ENCODE measurements at places on chromosomes 4 and X.
A peak's percentile ranks its signal among the peaks of the same experiment; 100 is the strongest.

- DNase-seq, result no peak
These were observed 131.4 kb upstream of the ATP6AP2 start for GRCh38 chrX:40449396-40449795.

GRCh38 chrX:68254738-68255645 lies 178.3 kb downstream of the OPHN1 start:
- DNase-seq, result no peak

DNA sequence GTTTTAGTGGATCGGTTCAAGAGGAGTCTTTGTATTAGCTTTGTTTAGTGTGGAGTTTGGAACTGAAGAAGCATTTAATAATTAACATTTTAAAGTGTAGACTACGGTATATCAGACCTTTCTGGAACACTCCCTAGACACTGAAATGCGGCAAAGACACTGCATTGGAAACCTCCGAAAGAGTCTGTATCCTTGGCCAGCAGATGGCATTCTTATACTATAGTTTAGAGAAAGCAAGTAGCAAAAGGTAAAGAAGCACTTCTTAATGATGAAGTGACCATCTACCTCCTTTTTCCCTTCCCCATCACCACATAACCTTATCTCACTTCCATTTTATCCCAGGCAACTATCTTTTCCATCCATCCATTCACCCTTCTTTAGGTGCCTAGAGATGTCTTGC lies 7.6 kb downstream of the FABP2 start:
- no peak for DNase-seq

DNA sequence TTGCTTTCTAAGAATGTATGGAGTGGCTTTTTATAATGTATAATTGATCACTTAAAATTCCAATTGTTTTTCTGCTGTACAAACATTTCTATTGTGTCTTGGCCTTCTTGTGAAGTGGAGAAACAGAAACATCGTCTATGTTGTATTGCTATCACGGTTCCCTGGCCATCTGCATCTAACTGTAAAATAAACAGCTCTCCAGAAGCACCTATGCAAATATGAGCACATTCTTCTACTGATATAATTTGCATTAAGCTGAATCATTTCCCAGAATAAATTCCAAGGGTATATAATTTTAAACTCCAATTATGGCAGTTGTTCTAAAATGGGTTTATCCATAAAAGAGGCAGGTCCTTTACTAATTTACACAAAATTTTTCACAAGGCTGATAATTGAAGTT lies 261.6 kb upstream of the STS start:
- DNase-seq, result no peak

DNA sequence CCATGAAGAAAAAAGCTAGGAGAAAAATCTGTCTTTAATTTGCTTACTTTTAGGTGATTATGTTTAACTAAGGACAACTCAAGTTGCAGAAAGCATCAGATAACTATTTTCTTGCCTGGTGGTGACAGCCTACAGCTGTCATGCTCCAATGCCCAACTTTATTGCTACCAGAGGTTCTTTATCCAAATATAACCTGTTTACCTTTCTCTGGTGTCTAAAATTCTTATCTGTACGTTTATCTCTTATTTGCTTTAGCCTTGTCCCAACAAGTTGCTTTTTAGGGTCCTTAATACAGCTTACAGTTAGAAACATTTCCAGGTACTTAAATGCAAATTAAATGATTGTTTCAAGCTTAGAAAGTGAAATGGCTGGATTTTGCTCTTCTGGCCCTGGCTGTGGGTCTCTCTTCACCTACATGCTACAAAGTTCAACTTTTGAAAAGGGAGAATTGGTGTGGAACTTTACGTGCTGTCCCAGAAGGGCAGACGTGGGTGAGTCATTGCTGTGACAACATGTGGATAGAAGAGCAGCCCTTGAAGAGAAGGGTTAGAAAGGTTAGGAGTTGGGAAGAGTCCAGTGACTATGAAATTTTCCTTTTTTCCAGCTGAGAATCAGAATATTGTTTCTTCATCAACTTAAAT lies 60.7 kb downstream of the HPGD start:
- DNase-seq, result no peak

- DNase-seq, result peak; percentile 56
These were observed 5.1 kb upstream of the GABRQ start for GRCh38 chrX:152632445-152633097.

DNA sequence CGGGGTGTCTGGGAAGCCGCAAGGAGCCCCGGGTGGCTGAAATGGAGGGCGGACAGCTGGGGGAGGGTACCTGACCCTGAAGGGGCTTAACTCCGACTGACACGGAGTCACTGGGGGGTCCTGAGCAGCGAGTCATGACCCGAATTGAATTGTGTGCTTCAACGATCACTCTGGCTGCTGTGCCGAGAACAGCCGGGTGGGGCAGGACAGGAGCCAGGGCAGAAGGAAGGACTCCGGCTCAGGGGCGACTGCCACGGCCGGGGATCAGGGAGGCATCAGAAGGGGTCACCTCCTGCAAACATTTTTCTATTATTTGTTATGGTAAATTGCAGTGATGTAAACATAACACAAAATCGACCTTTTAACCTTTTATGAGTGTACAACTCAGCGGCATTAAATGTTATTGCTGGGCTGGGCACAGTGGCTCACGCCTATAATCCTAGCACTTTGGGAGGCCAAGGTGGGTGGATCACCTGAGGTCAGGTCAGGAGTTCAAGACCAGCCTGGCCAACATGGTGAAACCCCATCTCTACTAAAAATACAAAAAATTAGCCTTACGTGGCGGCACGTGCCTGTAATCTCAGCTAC lies 21.6 kb downstream of the ZFYVE28 start:
- DNase-seq, result no peak

DNA sequence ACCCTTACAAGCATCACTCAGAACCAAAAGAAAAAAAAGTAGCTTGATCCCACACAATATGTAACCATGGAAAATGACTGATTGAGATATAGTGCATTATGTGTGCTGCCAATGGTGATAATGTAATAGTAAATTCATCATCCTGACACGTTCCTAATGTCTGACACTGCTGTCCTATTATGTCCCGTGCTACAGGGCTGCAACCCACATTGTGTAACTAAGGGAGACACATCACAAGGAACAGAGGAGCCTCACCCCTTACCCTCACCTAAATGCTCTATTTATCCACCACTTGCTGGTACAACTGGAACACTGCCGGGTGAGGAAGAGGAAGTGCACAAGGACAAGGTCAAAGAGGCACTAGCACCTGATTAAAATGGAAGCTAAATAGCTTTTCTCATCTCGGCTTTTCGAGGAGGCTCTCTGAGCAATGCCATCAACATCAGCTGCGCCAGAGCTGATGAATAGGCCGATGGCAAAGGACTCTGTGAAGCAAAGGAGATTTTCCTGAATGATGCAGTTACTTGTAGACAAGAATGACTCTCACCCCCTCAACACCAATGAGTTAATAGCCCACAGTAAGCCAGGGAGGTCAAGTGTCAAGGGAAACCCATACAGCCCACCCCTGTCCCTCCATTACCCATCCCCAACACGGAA lies 181.6 kb downstream of the HNRNPD start:
- DNase-seq, result no peak

DNA sequence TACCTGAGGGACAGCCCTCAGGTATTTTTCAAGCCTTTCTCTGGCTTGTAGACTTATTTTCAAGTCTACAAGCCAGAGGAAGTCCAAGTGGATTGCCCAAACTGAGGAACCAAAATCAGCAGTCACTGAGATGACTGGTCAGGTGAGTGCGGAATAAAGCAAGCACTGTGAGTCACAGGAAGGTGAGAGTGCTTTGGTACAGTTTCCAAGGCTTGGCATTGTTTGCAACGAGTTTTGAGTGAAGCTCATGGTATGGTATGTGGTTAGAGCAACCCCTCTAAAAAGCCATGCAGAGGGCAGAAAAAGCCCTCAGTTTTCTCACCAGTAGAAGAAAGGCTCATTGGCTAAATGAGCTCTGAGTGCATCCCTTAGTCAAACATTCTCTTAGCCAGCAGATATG lies 112.8 kb upstream of the EOLA2 start:
- no peak for DNase-seq
